Pancreas (tissue), 10 donors: ENCODE measurements at places on chromosomes 6 and 20. TPM values are rescaled to one million over a fixed set of nuclear protein-coding genes. Genes with fewer than 3 reads are reported as not detected.

DNA sequence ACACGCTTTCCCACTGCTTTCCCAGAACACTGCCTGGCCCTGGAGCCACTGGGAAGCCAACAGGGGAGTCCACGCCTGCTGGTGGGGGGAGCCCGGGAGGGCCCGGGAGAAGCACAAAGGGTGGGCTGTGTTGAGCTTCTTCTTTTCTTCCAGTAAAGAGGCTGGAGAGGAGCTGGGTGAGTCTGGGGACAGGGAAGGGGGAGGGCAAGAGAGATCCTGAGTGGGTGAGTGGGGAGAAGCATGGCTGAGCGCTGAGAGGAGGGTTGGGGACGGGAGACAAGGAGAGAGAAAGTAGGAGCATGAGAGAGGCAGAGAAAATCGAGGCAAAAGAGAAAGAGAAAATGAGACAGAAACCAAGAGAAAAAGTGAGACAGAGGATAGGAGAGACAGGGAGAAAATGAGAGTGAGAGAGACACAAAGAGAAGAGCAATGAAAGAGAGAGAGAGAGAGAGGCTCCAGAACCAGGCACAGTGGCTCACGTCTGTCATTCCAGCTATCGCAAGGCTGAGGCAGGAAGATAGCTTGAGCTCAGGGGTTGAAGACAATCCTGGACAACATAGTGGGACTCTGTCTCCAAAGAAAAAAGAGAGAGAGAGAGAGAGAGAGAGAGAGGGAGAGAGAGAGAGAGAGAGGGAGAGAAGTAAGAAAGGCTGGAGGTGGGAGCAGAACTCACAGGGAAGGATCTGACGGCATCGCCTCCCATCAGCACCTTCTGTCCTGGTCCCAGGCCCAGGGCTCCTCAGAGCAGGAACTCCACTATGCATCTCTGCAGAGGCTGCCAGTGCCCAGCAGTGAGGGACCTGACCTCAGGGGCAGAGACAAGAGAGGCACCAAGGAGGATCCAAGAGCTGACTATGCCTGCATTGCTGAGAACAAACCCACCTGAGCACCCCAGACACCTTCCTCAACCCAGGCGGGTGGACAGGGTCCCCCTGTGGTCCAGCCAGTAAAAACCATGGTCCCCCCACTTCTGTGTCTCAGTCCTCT, 2.0 kb downstream of the LST1 start:
- no peaks in the 10 kb centered on the region for H3K4me1 ChIP-seq
- no peaks in the 10 kb centered on the region for H3K27me3 ChIP-seq
- H3K36me3 ChIP-seq, result no peaks in the 10 kb centered on the region
- DNase-seq, result no peak
- H3K27ac ChIP-seq, result no peak overlapping the region

DNA sequence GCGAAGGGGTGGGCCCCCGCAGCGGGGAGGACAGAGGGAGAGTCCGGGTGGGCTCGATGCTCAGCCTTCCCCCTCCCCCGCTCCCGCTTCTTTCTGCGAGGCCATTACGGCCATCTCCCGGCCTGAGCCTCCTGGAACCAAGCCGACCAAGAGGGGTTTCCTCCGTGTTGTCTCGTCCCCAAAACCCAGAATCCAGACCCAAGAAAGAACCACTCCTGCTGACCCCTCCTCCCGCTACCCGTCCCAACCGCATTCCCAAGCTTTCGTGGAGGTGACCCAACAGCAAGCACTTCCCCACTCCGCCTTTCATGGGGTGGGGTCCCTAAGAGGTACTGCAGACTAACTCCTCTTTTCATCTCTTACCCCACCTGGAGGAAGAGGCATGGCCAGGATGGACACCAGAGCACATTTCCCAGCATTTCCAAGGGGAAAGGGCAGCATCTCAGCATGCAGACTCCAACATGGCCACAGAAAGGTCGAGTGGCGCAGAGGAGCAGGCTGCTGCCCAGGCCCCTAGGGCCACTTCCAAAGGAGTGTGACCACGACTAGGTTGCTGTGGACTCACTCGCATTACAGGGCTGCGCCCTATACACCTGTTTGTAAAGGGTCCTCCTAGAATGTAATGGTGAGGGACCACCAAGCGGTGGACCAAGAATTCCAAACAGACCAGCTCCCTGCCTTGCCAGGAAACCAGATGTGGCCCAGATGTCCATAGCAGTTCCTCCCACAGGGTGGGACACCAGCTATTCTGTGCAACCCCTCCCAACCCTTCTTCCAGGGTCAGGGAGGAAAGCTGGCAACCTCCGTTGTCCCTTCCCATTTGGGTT, 53.4 kb downstream of the MRPL14 start:
- peaks cover 11% of the 10 kb centered on the region for H3K4me1 ChIP-seq
- peak overlapping the region; percentile 24 for H3K4me3 ChIP-seq
- no peak overlapping the region for H3K27ac ChIP-seq
- no peak for DNase-seq
- H3K36me3 ChIP-seq, result no peaks in the 10 kb centered on the region
- no peaks in the 10 kb centered on the region for H3K27me3 ChIP-seq

DNA sequence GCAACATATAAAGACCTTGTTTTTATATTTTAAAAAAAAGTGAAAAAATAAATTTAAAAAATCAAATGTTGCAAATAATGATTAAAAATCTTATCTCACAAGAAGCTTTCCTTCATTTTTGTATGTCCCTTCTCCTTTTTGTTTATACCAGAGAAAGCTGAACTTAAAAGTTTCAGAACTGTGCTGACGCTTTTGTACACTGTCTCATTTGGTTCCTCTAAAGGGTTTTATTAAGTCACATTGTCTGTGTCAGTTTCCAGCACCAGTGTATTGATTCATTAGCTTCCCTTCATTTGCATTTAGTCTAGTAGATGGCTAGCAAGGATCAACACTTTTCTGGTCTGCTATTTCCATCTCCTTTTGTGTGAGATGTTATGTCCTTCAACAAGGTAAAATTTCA, 6.7 kb downstream of the PCED1A start:
- H3K4me1 ChIP-seq, result no peaks in the 10 kb centered on the region
- no peaks in the 10 kb centered on the region for H3K36me3 ChIP-seq
- no peak for DNase-seq

DNA sequence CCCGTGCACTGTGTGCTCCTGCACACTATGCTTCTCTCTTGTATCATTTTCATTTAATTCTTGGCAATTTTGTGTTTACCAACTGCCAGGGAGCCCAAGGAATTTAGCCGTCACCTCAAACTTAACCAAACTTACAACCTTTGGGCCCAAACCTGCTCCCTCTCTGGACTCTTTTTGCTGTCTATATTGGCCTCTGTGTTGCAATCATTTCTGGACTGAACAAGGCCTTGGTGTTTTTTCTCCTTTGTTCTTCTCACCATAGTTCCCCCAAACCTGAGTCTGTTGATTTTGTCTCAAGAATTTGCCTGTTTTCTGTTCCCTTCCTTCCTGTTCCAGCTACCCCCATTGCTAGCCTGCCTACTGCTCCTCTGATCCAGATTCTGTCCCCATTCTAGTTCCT, 19.2 kb downstream of the DCBLD1 start:
- H3K27ac ChIP-seq, result no peak overlapping the region
- H3K4me1 ChIP-seq, result peaks cover 5% of the 10 kb centered on the region
- H3K36me3 ChIP-seq, result no peaks in the 10 kb centered on the region
- H3K4me3 ChIP-seq, result no peak overlapping the region
- no peaks in the 10 kb centered on the region for H3K27me3 ChIP-seq

Gene SLC22A23
- total RNA-seq, result 27.9 TPM

Gene BPHL
- total RNA-seq, result 13.1 TPM

Gene RNASET2
- 25.2 TPM for total RNA-seq
